ENCODE measurements at places on chromosomes 2 and 18. TPM values are rescaled to one million over a fixed set of nuclear protein-coding genes. Genes with fewer than 3 reads are reported as not detected.

The NPAS2 gene
- 37.6 TPM for total RNA-seq

GRCh38 chr2:107633580-107634147 lies 193.0 kb upstream of the RGPD4 start:
- H3K27ac ChIP-seq, result no peak overlapping the region
- no peak overlapping the region for H3K4me3 ChIP-seq
- no peak for DNase-seq
- H3K27me3 ChIP-seq, result no peaks in the 10 kb centered on the region

The CRYBA2 gene
- not detected for total RNA-seq

The SMAD2 gene
- 28.5 TPM for total RNA-seq

- H3K4me3 ChIP-seq, result no peak overlapping the region
- no peaks in the 10 kb centered on the region for H3K27me3 ChIP-seq
- H3K4me1 ChIP-seq, result no peaks in the 10 kb centered on the region
- H3K36me3 ChIP-seq, result peaks cover 21% of the 10 kb centered on the region
- no peak for DNase-seq
These were observed 98.6 kb downstream of the AAK1 start for GRCh38 chr2:69544951-69545350.

The EN1 gene
- total RNA-seq, result not detected

DNA sequence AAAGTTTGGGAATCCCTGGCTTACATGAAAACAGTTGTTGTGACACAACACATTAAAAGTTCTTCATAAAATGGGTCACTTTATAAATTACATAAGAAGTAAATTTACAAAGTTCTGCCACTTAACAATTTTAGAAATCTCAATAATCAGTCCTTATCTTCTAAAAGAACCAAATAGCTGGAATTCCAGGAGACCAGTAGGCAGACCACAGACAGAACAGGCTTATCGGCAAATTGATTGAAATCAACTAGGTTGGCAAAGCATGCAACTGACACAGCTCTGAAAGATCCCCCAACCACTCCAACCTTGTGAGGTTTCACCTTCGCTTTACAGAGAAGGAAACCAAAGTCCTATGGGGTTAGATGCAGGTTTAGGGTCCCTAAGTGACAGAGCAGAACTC lies 103.0 kb downstream of the DNER start:
- H3K27me3 ChIP-seq, result no peaks in the 10 kb centered on the region
- no peak for DNase-seq
- no peak overlapping the region for H3K27ac ChIP-seq
- H3K4me3 ChIP-seq, result no peak overlapping the region
- H3K36me3 ChIP-seq, result no peaks in the 10 kb centered on the region
- H3K4me1 ChIP-seq, result no peaks in the 10 kb centered on the region

DNA sequence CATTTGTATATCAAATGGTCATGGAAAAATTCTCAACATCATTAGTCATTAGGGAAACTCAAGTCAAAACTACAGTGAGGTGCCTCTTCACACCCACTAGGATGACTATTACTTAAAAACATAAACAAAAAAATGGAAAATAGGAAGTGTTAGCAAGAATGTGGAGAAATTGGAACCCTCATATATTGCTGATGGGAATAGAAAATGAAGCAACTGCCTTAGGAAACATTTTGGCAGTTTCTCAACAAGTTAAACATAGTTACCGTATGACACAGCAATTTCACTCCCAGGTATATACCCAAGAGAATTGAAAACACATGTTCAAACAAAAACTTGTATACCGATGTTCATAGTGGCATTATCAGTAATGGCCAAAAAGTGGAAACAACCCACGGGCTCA lies 18.1 kb upstream of the CYP26B1 start:
- no peak overlapping the region for H3K4me3 ChIP-seq
- no peak for DNase-seq
- no peaks in the 10 kb centered on the region for H3K4me1 ChIP-seq
- no peaks in the 10 kb centered on the region for H3K36me3 ChIP-seq
- no peaks in the 10 kb centered on the region for H3K27me3 ChIP-seq
